Eye (tissue), 1 donor: ENCODE measurements at places on chromosomes 5 and 9.

DNA sequence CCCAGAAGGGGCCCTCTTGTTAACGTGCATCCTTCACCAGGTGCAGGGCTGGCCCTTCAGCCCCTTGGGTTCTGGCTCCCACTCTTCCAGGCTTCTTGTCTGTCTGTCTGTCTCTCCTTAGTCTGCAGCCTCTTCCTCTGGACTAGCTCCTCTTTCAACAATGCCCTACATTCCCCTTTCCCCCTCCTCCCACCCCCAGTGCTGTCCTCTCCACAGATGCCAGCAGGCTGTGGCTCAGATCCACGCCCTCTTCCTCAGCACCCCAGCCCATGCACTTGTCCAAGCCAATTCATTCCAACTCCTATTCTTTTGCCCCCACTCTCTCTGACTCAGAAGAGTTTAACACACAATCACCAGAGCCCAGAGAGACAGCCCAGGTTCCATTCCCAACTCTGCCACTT, 45.2 kb upstream of the ALDH1B1 start:
- peak; percentile 59 for DNase-seq

GRCh38 chr9:36521148-36521547, 51.5 kb upstream of the MELK start:
- DNase-seq, result no peak

GRCh38 chr9:79953908-79954307, 382.1 kb downstream of the TLE4 start:
- no peak for DNase-seq

GRCh38 chr9:127877566-127877998, at the start of gene AK1:
Gene AK1 (minus strand): TSS chr9:127877675. CDS start chr9:127874617, 3,058 bp downstream.
- peak; percentile 83 for DNase-seq

DNA sequence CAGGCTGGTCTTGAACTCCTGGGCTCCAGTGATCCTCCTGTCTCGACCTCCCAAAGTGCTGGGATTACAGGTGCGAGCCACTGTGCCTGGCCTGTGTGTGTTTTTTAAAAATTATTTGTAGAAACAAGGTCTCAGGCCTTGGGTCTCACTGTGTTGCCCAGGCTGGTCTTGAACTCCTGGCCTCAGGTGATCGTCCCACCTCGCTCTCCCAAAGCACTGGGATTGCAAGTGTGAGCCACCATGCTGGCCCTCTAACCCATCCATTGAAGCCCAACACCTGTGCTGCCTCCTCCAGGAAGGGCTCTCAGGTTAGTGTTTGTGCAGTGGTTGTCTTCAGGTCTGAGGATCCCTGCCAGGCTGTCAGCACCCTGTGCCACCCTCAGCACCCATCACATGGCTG, 56.6 kb downstream of the CXXC5 start:
- peak; percentile 0 for DNase-seq

- no peak for DNase-seq
Measured at GRCh38 chr5:171749365-171749764, 36.3 kb upstream of the SMIM23 start.

DNA sequence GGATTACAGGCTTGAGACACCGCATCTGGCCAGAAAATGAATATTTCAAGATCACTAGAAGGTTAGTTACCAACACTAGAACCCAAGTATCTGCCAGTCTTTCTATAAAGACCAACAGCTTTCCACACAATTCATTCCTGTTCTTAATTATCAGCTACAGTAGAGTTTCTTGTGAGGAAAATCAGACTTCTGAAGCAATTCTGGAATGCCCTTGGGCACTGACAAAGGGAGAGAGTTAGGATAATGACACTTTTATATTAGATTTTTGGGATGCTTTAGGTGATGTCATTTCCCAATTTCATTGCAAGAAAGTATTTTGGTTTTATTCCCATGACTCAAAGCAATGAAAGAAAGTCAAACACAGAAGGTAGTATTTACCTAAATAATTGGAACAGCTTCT, 497.0 kb upstream of the TUSC1 start:
- no peak for DNase-seq

GRCh38 chr9:94805585-94805984, 79.1 kb downstream of the AOPEP start:
- DNase-seq, result no peak

DNA sequence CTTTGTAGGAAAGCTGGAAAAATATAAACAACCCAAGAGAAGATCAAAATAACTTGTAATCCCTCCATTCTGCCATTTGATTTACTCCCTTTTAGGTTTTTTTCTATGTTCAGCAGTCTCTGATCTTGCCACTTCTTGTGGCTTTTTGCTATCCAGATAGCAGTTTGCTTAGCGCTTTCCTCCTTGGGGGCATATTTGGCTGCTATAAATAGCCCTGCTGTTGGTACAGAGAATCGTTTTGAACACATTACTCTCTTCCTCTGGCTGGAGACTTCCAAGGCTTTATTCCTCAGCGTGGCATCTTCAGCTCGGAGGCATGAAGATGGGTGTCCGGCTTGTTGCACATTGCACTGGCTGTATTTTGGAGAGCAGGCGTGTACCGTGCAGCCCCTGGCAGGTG, 38.6 kb downstream of the HMCN2 start:
- DNase-seq, result no peak

DNA sequence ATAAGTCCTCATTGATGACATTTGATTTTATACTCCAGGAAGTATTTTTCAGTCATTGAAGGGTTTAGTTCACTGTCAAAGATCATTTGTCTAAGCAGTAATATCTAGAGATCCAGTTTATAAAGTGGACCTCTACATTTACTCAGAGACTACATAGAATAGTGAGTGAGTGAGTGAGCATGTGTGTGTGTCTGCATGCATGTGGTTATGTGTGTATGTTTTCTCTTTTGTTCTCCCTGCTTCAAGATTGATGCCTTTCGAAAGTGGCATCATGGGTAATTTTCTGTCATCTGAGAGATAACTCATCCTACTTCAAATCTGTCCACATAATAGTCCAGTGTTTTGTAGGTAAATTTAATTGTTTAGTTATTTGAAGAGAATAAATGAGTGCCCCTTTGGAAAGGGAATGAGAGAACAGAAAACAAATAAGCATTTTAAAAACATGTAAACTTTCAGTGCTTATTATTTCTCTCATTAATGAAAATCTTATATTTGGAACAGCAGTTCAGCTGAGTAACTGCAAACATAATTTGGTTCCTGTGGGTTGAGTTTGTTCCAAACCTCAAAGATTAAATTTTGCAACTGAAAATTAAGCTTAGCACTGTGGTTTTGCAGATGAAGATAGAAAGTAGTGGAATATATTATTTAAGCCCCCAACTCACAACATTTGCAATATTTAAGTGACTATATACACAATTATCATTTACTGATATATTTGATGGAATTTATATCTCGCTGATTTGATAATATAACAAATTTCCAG, 1295.1 kb upstream of the C9orf72 start:
- DNase-seq, result no peak

DNA sequence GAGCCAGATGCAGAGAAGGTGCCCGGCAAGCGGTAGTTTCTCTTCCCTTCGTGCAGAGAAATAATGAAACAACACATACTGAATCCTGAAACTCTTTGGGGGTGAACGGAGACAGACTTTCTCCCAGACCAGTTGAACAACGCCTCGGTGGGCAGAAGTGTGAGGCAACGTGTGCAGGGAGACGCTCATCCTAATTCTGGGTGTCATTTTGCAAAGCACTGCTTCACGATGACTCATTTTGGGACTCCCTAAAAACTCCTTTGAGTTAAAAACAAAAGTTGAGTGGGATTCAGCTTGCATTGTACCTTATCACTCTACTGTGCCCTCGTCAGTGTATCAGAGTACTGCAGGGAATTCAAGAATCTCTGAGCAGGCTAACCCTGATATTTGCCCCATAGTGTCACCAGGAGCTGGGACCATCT, 3.5 kb upstream of the NEK6 start:
- DNase-seq, result no peak

DNA sequence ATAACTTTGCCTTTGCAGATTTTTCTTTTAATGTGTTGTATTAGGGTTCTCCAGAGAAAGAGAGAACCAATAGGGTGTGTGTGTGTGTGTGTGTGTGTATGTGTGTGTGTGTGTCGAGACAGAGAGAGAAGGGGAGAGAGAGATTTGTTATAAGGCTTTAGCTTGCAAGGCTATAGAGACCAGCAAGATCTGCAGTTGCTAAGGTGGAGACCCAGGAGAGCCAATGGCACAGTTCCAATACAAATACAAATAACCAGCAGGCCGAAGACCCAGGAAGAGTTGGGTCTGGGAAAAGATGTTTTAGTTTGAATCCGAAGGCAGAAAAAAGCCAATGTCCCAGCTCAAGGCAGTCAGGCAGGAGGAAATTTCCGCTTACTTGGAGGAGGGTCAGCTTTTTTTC, 23.0 kb downstream of the TMOD1 start:
- no peak for DNase-seq

DNA sequence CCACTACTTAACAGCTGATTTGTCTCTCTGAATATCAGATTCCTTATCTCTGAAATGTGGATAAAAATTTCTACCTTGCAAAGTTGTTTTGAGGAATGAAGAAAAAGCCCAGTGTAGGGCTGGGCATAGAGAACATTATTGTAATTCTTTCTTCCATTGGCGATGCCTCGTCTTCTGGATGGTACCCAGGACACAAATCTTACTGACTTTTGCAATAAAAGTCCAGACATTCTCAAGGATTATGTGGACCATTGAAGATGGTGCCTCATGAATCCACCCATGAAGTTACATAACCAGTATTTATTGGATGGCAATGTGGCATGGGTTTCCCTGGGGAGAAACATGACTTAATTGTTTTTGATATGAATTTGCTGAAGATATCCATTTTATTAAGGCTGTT, 33.1 kb downstream of the NNT start:
- no peak for DNase-seq

DNA sequence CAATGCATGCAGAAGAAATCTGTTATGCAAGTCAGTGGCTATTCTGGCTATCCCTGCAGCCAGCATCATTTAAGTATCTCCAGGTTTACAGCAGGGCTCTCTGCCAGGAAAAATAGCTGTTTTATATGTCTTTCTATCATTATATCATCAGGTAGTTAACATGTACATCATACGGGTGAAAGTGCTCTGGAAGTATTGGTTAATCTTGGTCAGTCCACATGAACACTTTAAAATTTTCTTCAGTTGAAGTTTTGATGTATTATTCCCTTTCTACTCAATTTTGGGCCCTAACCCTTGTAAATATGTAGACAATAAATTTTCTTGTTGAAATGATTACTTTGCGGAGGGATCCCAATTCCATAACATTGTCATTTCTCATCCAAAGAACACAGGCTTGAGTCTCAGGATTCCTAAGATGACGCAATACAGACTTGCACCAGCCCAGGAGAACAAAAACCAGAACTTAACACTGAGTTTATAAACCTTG, 67.5 kb downstream of the SEMA6A start:
- DNase-seq, result no peak

DNA sequence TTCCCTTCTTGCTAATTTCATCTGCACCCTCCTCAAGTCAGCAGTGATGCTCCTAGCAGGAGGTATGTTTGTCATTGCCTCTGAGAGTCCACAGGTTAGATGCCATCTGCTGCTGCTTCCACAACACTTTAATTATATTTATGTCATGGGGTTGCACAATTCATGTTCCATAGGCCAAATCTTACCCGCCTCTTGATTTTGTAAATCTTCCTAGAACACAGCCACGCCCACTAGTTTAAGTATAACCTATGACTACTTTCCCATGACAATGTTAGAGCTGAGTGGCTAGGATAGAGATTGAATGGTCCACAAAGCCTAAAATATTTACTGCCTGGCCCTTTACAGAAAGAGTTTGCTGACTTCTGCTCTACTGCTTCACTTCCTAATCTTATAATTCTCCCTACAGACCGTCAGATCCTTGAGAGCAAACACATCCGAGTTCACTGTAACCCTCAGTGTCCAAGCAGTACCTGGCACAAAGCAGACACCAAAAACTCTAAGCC, 21.1 kb downstream of the LIFR start:
- DNase-seq, result no peak

DNA sequence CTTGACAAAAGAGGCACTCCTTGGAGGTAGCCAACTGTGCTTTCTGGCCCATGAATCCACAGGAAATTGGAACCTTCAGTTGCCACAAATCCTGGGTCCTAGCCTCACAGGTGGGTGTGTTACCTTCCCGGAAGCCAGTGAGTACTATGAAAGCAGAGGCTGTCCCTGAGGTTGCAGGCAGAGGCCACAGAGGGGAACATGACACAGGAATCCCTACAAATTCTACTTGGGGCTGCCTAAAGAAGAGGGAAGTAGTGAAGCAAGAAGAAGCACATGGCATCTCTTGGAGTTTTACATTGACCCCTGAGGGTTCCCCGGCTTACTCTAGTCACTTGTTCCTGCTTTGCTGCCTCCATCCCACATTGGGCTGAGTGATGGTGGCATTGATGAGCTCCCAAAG, 2.6 kb downstream of the SLC22A5 start:
- no peak for DNase-seq

DNA sequence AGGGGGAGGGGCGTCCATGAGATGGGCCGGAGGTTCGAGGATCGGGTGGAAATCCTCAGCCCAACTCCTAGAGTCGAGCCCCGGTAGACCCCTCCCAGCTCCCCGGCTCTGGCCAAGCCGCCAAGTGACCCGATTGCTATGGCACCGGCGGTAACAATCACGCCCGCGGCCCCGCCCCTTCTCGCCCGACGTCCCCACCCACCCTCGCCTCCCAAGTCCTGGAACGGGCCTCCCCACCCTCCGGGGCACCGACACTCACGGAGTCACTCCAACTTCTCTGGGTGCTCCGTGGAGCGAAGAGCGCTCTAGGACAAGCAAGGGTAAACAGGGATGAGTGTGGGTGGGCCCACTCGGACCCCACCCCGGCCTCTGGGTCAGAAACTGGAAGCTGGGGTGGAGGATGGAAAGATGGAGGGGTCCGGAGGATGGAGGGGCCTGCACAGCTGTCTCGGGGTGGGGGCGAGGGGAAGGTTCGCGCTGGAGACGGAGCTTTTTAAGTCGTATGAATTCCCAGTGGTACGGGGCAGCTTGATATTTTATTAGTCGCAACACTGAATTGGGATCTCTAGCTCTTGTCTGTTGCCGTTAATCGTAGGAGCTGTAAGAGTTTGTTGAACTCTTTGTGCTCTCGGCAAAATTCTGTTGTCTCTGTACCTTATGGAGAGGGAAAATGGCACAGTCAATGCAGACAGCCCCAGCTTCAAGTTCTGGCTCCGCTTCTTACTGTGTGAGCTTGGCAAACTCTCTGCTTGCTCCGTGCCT, at the start of gene SPACA9:
TSS of gene SPACA9 (plus strand) at position 204 of the 762 bp plus-strand sequence. CDS start 5,050 bp downstream, outside the sequence.
- peak; percentile 80 for DNase-seq

GRCh38 chr5:136046246-136046645, 17.5 kb downstream of the TGFBI start:
- no peak for DNase-seq

GRCh38 chr9:89874351-89875321, 269.8 kb downstream of the GADD45G start:
- DNase-seq, result peak; percentile 43

- DNase-seq, result no peak
Measured at GRCh38 chr5:88885002-88885401, 2.0 kb upstream of the MEF2C start.
